ENCODE measurements at places on chromosomes 1 and 21.

DNA sequence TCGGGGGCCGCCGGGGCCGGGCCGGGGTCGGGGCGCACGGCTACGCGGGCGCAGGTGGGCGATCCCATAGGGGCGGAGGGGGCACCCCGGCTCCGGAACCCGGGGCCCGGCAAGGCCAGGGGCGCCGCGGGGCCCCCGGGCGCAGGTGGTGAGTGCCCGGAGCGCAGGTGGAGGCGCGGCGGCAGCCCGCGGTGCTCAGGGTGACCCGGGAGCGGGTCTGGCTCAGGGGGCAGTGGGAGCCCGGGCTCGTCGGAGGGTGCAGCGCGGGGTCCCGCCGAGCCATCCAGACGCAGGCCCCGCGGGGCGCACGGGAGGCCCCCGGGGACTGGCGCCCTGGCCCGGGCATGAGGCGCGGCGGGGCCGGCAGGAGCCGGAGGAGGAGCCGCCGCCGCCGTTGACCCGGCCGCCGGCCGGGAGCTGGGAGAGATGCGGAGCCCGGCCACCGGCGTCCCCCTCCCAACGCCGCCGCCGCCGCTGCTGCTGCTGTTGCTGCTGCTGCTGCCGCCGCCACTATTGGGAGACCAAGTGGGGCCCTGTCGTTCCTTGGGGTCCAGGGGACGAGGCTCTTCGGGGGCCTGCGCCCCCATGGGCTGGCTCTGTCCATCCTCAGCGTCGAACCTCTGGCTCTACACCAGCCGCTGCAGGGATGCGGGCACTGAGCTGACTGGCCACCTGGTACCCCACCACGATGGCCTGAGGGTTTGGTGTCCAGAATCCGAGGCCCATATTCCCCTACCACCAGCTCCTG lies 489 bp downstream of the CELSR2 start:
- no peak for DNase-seq

DNA sequence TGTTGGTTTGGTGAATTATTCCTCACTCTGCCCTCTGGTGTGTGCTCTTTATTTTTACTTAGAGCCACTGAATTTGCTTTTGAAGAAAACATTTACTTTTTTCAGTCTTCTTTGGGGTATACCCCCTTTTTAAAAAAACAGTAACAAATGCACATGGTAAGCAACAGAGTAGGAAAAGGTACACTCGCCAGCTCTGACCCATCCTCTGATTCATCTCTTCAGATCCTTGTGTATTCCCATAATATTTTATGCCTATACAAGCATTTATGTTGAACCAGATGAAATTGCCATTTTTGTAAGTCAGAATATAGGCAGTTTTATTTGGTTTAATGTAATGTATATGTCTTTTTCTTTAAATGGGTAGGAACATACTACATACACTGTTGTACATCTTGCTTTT lies 28.3 kb downstream of the TTC3 start:
- no peak for DNase-seq

DNA sequence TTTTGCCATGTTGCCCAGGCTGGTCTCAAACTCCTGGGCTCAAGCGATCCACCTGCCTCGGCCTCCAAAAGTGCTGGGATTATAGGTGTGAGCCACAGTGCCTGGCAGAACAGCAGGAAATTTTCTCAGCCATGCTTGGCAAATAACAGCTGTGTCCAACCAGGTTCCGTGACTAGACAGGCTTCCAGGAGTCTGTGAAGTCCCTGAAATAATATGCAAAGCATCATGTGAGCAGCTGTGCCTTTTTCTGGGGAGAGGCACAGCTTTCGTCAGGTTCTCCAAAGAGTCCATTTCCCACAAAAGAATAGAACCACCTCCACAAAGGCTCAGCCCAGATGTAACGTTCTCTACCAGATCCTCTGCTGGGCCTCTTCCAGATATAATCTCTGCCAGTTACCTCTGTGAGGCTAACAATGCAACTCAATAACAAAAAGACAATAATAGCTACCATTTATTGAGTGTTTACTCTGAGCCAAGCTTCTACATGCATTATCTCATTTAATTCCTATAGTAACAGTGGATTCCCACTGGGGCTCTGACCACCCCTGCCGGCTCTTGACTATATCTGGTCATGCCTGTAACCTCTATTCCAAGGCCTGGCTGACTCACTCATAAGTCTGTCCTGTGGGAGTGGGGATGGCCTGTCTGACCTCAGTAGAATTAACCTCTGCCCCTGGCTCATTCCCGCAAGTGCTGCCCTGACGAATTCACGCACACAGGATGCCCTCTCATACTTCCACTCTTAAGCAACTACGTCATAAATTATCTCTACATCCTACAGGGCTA lies 4.0 kb upstream of the NKAIN1 start:
- DNase-seq: no peak

DNA sequence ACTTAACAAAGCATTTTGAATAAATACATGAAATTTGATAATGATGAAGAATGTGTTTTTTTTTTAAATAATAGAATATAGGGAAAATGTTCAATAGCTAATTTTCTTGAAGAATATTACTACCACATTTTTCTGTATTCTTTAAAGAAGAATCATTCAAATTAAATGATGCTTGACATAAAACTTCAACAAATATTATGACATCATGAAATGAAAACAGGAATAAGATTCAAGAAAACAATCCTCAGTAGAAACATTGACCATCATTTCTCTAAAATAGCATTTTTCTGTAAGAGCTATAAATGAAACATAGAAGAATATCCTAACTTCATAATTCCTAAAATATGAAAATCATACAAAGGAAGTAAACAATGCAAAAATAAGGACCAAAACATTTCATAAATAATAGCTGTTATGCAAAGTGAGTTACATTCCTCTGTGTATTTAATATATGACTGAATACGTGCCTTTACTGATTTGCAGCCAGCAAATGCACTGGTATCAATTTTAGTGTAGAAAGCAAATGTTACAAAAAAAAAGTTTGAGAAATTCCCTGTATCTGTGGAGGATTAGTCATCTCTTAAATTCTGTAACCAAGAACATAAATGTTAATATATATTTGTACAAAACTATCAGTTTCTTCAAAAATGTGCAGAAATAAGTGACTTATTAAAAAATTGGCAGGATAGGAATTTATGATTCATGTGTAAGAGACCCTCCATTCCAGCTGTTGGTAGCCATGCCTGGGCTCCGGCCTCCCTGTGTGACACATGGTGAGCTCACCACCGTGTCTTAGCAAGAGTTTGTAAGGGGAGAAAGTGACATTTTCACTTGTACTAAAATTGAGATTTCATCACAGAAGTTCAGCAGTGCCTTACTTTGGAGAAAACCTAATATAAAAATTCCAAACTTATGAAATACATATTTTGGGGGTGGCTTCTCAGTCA lies 15.0 kb upstream of the PTPN14 start:
- DNase-seq: no peak

GRCh38 chr1:93652323-93652949 lies 29.2 kb downstream of the BCAR3 start:
- DNase-seq: no peak

DNA sequence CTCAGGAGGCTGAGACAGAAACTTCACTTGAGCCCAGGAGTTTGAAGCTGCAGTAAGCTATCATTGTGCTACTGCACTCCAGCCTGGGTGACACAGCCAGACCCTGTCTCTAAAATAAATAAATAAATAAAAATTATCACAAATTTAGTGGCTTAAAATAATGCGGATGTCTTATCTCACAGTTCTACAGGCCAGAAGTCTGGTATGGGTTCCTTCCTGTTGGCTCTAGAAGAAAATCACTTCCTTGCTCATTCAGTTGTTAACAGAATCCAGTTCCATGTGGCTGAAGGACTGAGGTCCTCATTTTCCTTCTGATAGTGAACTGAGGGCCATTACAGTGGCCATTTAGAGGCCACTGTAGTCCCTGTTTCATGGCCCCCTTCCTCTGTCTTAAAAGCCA lies 94.6 kb upstream of the S1PR1 start:
- no peak for DNase-seq

DNA sequence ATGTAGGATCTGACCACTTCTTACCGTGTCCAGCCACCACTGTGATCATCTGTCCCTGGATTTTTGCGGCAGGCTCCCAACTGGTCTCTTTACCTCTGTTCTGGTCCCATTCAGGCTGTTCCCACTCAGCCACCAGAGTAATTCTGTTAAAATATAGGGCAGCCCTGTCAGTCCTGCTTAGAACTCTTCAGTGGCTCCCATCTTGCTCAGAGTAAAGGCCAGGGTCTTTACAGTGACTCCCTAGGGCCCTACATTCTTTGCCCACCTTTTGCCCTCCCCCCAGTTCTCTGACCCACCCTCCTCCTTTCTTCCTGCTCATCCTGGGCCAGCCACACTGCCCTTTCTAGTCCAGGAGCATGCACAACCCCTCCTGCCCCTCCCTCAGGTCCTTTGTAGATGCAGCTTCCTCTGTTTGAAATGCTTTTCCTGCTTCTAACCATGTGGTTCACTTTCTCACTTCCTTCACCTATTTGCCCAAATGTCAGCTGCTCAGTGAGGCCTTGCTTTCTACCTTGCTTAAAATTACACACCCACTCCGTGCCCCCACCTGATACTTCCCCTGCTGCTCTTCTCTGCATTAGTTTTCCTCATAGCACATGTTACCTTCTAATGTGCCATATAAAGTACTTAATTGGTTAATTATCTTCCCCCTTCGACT lies 7.8 kb downstream of the UBIAD1 start:
- DNase-seq: no peak

DNA sequence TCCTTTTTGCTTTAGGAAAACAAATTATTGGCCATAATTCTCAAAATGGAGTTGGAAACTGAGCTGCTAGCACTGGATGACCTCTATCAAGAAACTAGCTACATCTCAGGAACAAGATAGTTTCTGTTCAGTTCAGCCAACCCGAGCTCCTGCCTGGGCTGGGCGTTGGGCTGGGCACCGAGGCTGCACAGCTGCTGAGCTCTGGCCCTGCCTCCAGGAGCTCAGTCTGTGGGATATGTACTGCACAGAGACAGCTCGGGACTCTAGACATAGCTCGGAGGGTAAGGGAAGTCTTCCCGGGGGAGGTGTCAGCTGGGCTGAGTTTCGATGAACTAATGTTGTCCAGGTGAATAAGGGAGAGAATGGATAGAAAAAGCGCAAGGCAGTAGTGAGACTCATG lies 24.5 kb upstream of the SLC1A7 start:
- no peak for DNase-seq

DNA sequence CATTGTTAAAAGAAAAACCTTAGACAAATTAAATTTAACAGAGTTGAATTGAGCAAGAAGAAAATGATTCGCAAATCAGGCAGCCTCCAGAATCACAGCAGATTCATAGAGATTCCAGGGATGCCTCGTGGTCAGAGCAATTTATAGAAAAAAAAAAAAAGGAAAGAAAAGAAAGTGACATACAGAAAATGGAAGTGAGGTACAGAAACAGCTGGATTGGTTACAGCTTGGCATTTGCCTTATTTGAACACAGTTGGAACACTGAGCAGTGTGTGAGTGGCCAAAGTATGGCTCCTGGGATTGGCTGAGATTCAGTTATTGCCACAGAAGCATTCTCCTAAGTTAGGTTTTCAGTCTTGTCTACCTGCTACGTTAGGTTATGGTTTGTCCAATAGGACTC lies 9.1 kb upstream of the C21orf91 start:
- no peak for DNase-seq

DNA sequence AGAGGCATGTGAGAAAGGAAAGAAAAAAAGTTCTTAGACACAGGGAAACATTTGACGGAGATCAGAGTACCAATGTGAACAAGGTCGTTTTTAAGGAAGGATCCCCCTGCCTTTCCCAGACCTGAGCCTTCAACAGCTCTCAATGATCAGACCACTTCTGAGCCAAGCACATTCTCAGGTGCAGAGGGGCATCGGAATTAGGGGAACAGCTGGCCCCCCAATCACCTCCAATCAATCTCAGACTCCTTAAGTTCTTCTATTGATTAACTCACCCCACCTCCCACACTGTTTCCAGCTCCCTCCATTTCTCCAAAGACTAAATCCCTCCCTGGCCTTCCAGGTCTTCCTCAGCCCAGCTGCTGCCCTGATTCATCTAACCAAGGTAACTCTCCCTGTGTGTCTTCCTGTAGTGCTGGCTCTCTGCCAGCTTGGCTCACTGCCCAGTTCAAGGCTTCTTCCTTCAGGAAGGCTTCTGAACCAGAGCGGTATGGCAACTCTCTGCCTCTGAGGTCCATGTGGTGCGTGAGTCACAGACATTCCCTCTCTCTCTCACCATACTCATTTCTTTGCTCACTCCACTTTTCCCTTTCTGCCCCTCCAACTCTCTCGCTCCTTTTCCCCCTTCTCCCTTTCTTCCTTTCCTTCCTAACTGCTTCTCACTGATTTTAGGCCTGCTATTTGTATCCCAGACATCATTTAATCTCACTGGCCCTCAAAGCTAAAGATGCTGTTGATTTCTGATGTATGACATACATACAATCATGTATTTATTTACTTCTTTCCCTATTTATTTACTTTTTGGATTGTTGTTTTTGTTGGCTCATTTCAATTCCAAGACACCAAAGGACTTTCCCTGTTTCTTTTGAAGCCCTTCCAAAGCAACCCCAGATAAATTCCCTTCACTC lies 18.1 kb downstream of the CFAP45 start:
- no peak for DNase-seq

- no peak for DNase-seq
These were observed 51.0 kb downstream of the LPAR3 start for GRCh38 chr1:84841971-84842370.

DNA sequence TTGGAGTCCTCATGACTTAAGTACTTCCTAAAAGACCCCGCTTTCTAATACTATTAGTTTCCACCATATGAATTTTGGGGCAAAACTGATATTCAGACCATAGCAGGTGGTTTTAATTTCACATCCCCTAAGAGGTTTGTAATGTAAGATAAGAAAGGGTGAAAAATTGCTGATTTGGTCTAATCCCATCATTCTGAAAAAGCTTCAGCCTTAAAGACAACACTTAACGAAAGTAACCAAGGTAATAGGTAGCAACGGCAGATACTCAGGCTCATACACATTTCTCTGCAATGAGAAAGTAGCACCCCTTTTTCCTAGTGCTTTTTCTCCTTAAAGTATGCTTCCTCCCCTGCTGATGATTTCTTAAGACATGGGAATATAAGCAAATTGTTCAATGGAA lies 376.9 kb upstream of the LYPLAL1 start:
- DNase-seq: no peak

GRCh38 chr1:204190212-204191211 lies 5.8 kb downstream of the KISS1 start:
- peak; percentile 13 for DNase-seq

- DNase-seq: no peak
These were observed 16.7 kb downstream of the PALMD start for GRCh38 chr1:99662539-99663080.

GRCh38 chr1:232937741-232938375 lies 12.6 kb upstream of the NTPCR start:
- no peak for DNase-seq

DNA sequence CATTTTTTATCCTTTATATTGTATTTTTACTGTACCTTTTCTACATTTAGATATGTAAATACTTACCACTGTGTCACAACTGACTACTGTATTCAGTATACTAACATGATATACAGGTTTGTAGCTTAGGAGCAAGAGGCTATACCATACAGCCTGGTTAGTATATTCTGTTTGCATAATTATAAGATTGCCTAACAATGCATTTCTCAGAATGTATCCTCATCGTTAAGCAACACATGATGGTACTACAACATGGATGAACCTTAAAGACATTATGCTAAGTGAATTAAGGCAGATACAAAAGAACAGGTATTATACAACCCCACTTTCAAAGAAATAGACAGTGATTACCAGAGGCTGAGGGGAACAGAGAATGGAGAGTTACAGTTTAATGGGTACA lies 62.7 kb downstream of the RUSC1 start:
- no peak for DNase-seq

- DNase-seq: no peak
These were observed 36.2 kb downstream of the PTP4A2 start for GRCh38 chr1:31901838-31902509.

Measured in NCI-H1930 (cell line).